ENCODE measurements at places on chromosomes 12 and 14.

GRCh38 chr12:112937741-112938719 is at the start of gene OAS3:
Gene OAS3 (plus strand): TSS chr12:112938474. CDS start chr12:112938531, 57 bp downstream.
- H3K27me3 ChIP-seq = no peaks in the 10 kb centered on the region
- H3K4me3 ChIP-seq = peak within 1 kb of the TSS; percentile 55
- no peaks in the 10 kb centered on the region for H3K36me3 ChIP-seq
- H3K27ac ChIP-seq = peak within 1 kb of the TSS; percentile 81
- DNase-seq = peak; percentile 86

GRCh38 chr12:52024845-52025230 is 18.1 kb downstream of the TAMALIN start:
- no peak for DNase-seq
- no peaks in the 10 kb centered on the region for H3K36me3 ChIP-seq
- H3K27me3 ChIP-seq = no peaks in the 10 kb centered on the region
- 0 out of 2 replicates have a peak, but pooled peaks cover 12% of the 10 kb centered on the region for H3K4me1 ChIP-seq
- H3K4me3 ChIP-seq = no peak overlapping the region
- H3K27ac ChIP-seq = peak overlapping the region; percentile 50

DNA sequence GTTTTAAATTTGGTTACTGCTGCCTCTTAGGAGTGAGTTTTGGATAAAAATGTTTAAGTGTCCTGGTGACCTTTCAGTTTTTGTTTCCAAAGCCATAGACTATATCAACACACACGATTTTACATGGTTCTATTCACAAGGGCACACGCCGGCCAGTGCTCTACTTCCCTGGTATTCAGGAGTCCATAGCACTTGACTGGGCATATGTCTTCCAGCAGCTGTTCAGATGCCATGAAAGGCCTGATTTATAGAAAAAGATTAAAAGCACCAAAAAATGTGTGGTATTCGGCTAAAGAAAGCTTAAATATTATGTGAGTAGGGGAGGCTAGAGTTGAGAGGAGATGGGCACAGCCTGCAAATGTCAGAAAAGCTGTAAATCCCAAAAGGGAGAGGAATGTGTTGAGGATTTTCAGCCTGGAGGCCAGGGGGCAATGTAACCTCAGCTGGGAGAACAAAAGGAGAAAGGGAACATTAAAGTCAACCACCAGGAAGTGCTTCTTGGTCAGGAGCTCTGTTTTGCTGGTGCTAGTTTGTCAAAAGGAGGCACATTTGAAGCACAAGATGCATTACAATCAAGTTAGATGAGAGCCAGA is 478.4 kb downstream of the RAD51B start:
- peak; percentile 49 for DNase-seq
- H3K36me3 ChIP-seq = no peaks in the 10 kb centered on the region
- H3K4me1 ChIP-seq = peaks cover 35% of the 10 kb centered on the region
- peak overlapping the region; percentile 21 for H3K27ac ChIP-seq
- H3K4me3 ChIP-seq = no peak overlapping the region

DNA sequence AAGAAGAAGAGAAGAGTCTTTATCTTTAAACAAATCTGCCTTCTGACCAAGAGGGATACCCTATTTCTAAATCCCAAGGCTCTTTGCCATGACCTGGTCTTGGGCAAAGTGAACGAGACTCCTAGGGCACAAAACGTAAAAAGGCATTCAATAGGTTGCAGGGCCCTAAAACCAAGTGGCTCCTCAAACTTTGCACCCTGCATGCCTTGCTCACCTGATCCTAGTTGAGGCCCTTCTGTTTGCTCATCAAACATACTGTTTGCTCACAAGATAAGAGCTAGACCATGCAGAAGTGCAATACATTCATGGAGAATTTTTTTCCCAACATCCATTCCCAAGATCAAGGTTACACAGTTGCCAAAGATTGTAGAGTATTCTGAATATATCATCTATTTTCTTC is 7.9 kb upstream of the PRH1 start:
- DNase-seq = peak; percentile 89
- peaks cover 33% of the 10 kb centered on the region for H3K4me1 ChIP-seq
- H3K36me3 ChIP-seq = no peaks in the 10 kb centered on the region
- no peak overlapping the region for H3K4me3 ChIP-seq
- H3K27ac ChIP-seq = peak overlapping the region; percentile 52

- H3K4me1 ChIP-seq = no peaks in the 10 kb centered on the region
- no peak overlapping the region for H3K27ac ChIP-seq
- H3K4me3 ChIP-seq = no peak overlapping the region
- peaks cover 6% of the 10 kb centered on the region for H3K36me3 ChIP-seq
These were observed 81.0 kb downstream of the DUSP16 start for GRCh38 chr12:12481631-12482030.

- no peak overlapping the region for H3K27ac ChIP-seq
- H3K36me3 ChIP-seq = no peaks in the 10 kb centered on the region
- no peaks in the 10 kb centered on the region for H3K27me3 ChIP-seq
- no peak for DNase-seq
- no peaks in the 10 kb centered on the region for H3K4me1 ChIP-seq
These were observed 10.7 kb downstream of the UBE3B start for GRCh38 chr12:109488051-109488665.

DNA sequence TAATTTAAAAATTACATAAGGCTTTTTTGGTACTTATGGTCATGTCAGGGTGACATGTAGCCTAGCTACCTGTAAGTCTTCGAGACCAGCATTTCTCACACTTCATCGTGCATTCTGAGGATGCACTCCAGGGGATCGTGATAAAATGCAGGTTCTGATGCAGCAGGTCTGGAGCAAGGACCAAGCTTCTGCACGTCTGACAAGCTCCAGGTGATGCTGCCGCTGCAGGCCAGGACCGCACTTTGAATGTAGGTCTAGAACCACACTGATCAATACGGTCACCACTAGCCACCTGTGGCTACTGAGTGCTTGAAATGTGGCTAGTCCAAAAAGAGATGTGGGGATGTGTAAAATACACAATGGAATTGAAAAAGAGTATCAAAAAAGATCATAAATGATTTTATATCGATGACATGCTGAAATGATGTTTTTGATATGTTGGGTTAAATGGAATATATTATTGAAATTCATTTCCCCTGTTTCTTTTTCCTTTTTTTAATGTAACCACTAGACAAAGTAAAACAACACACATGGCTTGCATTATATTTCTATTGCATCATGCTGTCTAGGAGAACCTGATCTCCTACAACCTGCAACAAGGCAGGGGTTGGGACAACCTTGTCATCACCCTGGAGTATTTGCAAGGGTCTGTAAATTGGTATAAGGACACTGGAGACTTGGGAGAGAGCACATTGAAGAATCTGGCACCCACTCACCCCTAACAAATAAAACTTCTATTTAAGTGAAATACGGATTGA is 142.4 kb downstream of the DPF3 start:
- no peaks in the 10 kb centered on the region for H3K36me3 ChIP-seq
- H3K27me3 ChIP-seq = no peaks in the 10 kb centered on the region
- H3K27ac ChIP-seq = no peak overlapping the region
- DNase-seq = no peak

- peak overlapping the region; percentile 45 for H3K4me3 ChIP-seq
- H3K27ac ChIP-seq = no peak overlapping the region
- H3K27me3 ChIP-seq = no peaks in the 10 kb centered on the region
- DNase-seq = peak; percentile 41
- no peaks in the 10 kb centered on the region for H3K36me3 ChIP-seq
- peaks cover 20% of the 10 kb centered on the region for H3K4me1 ChIP-seq
These were observed 462 bp downstream of the KNTC1 start for GRCh38 chr12:122527478-122527944.

DNA sequence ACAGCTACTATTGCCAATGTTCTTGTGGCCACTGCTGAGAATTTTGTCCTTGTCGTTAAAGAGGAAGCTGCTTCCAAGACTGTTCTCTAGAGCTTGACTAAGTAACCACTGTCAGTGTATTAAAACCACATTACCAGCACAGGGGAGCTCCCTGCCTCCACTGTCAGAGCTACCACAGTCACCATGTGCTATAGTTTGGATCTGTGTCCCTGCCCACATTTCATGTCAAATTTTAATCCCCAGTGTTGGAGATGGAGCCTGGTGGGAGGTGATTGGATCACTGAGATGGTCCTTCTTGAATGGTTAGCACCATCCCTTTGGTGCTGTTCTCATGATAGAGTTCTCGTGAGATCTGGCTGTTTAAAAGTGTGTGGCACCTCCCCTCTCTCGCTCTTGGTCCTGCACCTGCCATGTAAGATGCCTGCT is 23.2 kb upstream of the RAP1B start:
- H3K27ac ChIP-seq = no peak overlapping the region
- H3K27me3 ChIP-seq = no peaks in the 10 kb centered on the region
- no peaks in the 10 kb centered on the region for H3K4me1 ChIP-seq
- no peak for DNase-seq
- no peak overlapping the region for H3K4me3 ChIP-seq

- H3K27ac ChIP-seq = no peak overlapping the region
- no peaks in the 10 kb centered on the region for H3K27me3 ChIP-seq
- H3K36me3 ChIP-seq = no peaks in the 10 kb centered on the region
- H3K4me1 ChIP-seq = peaks cover 55% of the 10 kb centered on the region
- no peak overlapping the region for H3K4me3 ChIP-seq
- no peak for DNase-seq
These were observed 23.0 kb downstream of the KLRK1 start for GRCh38 chr12:10366875-10367274.

GRCh38 chr12:101828463-101829196 is 2.1 kb downstream of the GNPTAB start:
- H3K4me1 ChIP-seq = 0 out of 2 replicates have a peak, but pooled peaks cover 4% of the 10 kb centered on the region
- H3K4me3 ChIP-seq = no peak overlapping the region
- H3K27me3 ChIP-seq = no peaks in the 10 kb centered on the region
- no peaks in the 10 kb centered on the region for H3K36me3 ChIP-seq
- no peak for DNase-seq

DNA sequence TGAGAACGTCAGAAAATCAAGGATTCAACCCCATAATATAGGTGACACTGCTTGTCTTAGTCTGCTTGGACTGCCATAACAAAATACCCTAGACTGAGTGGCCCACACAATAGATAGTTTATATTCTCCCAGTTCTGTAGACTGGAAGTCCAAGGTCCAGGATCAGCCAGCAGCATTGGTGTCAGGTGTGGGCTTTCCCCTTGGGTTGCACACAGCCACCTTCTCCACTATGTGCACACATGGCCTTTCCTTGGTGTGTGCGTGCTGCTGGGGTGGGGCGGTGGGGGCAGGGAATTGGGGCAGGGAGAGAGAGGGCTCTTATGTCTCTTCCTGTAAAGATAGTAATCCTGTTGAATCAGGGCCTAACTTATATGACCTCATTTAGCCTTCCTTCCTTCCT is 106.4 kb downstream of the SLC25A47 start:
- no peaks in the 10 kb centered on the region for H3K4me1 ChIP-seq
- no peak overlapping the region for H3K27ac ChIP-seq
- H3K4me3 ChIP-seq = no peak overlapping the region
- no peaks in the 10 kb centered on the region for H3K36me3 ChIP-seq
- no peaks in the 10 kb centered on the region for H3K27me3 ChIP-seq

GRCh38 chr14:65278589-65278988 is 133.9 kb upstream of the FUT8 start:
- DNase-seq = no peak
- no peaks in the 10 kb centered on the region for H3K27me3 ChIP-seq
- H3K4me1 ChIP-seq = peaks cover 33% of the 10 kb centered on the region
- no peaks in the 10 kb centered on the region for H3K36me3 ChIP-seq
- H3K27ac ChIP-seq = no peak overlapping the region

DNA sequence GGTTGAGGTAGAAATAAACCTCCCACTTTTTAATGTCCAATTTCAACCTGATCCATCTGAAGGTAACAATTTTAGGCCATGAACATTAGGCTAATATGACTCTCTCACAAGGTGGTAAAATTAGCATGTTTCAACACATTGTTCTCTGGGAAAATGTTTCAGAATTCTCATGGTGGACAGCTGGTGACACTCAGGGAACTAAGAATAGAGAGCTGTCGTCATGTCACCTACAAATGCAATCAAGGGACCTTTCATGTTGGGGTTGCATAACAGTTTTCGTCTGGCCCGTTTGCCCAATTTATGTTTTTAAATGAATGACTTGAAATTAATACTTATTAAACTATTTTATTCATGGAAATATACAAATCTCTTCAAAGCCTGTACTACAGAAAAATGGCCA is 180.7 kb upstream of the PRICKLE1 start:
- no peaks in the 10 kb centered on the region for H3K36me3 ChIP-seq
- DNase-seq = no peak
- no peaks in the 10 kb centered on the region for H3K27me3 ChIP-seq
- H3K4me3 ChIP-seq = no peak overlapping the region
- H3K27ac ChIP-seq = no peak overlapping the region

DNA sequence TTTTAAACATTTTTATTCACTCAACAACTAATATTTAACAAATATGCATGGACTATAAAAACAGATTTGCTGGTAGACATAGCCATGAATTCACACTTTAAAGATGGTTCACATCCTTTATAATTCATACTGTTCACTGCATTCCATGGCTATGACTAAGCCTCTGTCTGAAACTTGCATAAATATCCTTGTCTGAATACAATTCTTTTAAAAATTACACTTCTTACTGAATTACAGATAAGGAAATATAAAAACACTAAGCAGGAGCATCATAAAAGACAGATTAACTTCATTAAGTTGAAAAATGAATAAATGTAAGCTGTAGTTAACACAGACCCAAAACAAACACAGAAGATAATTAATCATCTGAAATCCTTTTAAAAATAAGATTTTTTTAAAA is 53.8 kb downstream of the GXYLT1 start:
- H3K27ac ChIP-seq = no peak overlapping the region
- no peaks in the 10 kb centered on the region for H3K27me3 ChIP-seq
- no peak for DNase-seq
- H3K36me3 ChIP-seq = no peaks in the 10 kb centered on the region
- H3K4me3 ChIP-seq = no peak overlapping the region
- no peaks in the 10 kb centered on the region for H3K4me1 ChIP-seq

DNA sequence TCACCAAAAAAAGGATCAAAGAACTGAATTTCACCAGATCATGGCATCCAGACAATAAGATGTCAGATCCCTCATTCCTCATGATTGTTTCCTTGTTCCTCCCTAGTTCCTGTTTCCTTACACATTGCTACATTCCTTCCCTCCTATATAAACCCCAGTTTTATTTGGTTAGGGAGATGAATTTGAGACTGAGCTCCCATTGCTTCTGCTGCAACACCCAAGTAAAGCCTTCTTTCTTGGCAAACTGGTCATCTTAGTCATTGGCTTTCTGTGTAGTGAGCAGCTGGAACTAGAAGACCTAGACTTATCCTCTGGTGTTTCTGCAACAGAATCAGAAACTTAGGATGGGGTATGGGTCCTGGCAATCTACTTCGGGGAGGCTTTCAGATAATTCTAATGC is 217.9 kb downstream of the NOVA1 start:
- H3K27me3 ChIP-seq = no peaks in the 10 kb centered on the region
- H3K4me3 ChIP-seq = no peak overlapping the region
- H3K36me3 ChIP-seq = no peaks in the 10 kb centered on the region
- H3K27ac ChIP-seq = peak overlapping the region; percentile 19

DNA sequence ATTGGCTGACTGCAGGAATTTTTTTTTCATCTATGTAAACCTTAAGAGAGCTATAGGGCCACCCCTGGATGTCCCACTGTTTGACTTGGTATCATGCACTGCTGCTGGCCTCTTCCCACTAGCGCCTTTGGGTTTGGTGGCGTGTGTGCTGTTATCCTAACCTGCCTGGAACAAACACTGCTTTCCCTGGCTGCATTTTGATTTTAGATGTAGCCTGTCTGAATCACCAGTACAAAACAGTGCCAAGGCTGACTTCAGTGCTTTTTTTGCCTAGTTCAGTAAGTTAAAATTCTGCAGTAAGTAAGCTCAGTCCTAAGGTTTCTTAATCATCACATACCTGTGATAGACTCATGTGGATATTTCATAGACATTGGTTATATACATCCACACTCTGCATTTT is 99.2 kb downstream of the EML1 start:
- H3K4me3 ChIP-seq = no peak overlapping the region
- no peaks in the 10 kb centered on the region for H3K27me3 ChIP-seq
